ENCODE measurements at places on chromosomes 12 and 14.
A peak's percentile ranks its signal among the peaks of the same experiment; 100 is the strongest.

DNA sequence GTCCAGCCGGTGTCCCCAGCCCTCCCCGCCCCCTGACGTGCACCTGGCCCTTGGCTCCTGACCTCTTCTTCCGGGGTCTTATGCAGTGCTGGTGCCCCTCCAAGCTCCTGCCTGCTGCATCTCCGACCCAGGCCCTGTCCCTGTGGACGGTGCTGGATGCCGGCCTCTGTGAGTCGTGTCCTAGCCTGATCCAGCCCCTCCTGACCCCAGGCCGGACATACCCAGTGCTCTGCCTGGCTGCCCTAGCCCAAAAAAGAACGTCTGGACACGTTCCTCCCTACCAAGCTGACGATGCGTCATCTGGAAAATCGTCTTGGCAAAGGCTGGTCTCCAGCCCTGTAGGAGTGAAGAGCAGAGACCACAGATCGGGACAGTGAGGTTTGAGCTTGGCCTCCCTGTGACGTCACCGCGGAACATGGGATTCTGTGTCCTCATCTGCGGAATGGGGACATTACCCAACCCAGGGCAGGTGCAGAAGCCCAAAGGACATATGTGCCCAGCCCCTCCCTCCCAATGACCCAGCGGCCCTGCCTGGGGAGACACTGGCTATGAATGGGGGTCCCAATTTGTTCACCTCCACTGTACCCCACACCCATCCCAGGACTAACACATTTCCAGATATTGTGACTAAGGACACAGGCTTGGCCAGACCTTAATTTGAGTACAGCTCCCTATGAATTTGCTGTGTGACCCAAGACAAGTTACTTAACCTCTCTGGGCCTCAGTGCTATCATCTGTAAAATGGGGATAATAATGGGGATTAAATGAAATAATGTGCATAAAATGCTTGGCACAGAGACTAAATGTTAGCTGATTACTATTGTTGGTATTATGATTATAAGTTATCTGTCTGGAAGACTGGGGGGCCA lies 51.0 kb upstream of the BCL11B start:
- DNase-seq: no peak

DNA sequence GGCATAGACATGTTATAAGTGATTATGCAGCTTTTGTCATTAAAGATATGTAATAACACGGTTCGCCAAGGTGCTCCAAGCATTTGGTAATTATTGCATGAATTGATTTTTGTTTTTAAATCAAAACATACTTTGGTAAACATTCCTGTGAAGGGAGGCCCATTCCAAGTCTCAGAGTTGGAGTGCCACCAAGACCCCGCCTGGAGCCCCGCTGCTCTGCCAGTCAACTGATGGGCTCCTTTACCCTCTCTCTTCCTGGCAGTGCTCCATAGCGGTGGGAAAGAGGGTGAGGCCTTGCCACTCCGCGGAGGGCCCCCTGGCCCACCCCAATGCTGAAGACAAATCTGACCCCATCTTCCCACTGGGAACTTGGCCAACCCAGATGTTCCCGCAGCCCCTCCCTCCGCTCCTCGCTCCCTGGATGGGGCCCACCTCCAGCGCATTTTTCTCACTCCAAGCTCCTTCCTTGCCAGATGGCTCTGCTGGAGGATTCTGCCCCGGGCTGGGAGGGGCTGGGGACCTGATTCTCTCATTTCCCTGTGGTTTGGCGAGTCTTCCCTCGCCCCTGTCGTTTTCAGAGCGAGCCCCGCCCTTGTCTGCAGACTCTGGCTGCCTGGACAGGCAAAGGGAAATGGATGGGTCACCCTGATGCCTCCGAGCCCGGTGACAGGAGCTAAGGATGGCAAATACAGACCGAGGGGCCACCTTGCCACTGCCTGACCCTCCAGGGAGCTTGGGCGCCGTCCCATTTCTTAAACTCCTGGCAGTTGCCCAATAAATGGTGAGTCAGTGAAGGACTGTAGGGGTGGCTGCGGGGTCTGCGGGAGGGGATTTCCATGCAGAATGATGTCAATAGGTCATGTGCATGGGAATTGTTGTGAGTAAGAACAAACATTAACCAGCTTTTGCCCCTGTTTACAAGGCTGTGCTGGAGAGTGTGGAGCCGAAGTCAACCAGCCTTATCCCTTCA lies 9.2 kb upstream of the PAPLN start:
- DNase-seq: peak; percentile 94

DNA sequence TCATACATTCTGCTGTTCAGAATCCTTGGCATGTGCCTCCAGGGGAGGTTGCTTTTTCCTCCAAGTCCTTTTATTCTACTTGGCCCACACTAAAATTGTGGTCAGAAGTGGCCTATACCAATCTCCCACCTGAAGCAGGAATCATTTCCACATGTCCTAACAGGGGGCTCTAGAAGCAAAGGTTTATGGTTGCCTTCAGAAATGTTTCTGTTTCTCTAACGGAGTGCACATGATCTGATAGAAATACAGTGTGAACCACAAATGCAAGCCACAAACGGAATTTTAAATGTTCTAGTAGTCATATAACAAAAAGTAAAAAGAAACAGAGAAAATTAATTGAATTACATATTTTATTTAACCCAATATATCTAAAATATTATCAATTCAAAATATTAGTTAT lies 4.0 kb downstream of the PTGER2 start:
- DNase-seq: peak; percentile 33

- DNase-seq: peak; percentile 9
Observed at GRCh38 chr12:26465419-26466097, 270.2 kb downstream of the SSPN start.

GRCh38 chr14:99231161-99231849 lies 40.7 kb downstream of the BCL11B start:
- no peak for DNase-seq

DNA sequence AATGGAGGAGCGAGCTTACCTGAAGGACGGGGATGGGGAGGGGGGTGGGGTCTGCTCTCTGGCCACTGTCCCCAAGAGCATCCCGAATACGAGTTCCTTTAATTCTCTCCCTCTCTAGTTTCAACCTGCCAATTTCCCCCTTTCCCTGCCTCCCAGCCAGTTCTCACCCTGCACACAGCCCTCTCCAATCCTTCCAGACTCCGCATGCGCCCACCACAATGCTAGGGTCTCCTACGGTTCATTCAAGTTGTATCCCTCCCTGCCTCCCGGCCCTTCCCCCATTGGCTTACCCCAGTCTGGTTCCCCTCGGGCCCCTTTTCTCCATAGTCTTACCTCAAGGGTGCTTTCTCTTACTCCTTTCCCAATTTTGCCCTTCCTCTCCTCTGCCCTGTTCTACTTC lies 708 bp upstream of the IGFBP6 start:
- no peak for DNase-seq

GRCh38 chr14:33527023-33527634 lies 423.7 kb downstream of the EGLN3 start:
- DNase-seq: no peak

DNA sequence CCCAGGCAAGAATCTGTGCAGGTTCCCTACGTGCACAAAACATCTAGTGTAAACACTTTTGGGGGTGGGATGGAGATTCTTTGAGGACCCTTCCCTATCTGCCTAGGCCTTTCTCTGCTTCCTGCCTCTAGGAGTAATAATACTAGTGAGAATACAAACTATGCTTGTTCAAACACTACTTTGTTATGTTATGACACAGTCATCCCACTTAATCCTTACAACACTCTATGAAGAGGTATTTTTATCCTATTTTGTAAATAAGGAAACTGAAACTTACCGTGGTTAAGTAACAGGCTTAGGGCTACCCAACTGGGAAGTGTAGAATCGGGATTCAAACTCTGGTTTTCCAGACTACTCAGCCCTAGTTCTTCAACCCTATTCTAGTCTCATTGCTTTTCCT lies 96.5 kb downstream of the KCNA5 start:
- DNase-seq: no peak

GRCh38 chr12:128408669-128409068 lies 141.7 kb downstream of the TMEM132C start:
- no peak for DNase-seq

- DNase-seq: no peak
Observed at GRCh38 chr14:104107611-104108569, 22.4 kb downstream of the ASPG start.

- peak; percentile 17 for DNase-seq
Observed at GRCh38 chr14:60590991-60591414, 58.3 kb downstream of the SIX1 start.

- no peak for DNase-seq
Observed at GRCh38 chr14:27727251-27727770, 1039.3 kb upstream of the FOXG1 start.

GRCh38 chr12:81207664-81208063 lies 129.8 kb downstream of the ACSS3 start:
- no peak for DNase-seq

DNA sequence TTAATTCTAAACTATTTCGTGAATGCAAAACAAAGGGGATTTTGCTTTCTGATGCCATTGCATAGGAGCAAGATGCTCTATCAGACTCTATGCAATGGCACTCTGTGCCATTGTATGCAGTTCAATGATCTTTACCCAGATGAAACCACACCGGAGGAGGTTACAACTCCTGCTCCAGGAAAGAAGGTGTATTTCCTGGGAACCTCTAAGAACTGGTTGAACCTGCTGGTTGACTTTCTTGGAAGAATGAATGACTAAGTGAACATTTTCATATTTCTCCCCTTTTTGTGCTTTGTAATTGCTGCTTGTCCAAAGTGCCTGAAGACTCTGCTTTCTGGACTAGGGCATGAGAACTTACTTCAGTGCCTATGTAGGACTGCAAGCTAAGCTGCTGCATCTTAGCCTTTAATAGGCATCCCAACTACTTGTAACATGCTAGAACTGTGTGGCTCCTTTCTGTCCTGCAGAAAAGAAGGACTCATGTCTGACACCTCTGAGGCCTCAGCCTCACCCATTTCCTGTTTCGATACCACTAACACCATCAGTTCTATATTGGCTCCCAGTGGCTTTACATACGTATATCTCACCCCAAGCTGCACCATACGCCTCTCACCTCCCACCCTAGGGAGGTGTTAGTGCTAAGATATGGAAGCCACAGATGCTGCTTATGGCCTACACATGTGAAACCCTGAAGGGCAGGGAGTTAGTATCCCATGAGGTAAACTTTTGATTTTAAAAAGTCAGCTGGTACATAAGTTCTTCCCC lies 193.5 kb upstream of the CNOT2 start:
- DNase-seq: no peak

GRCh38 chr14:50237427-50237826 lies 6.0 kb upstream of the SOS2 start:
- DNase-seq: no peak

- no peak for DNase-seq
Observed at GRCh38 chr14:101064718-101065117, 161.2 kb upstream of the RTL1 start.

GRCh38 chr14:56338674-56339073 lies 220.5 kb downstream of the PELI2 start:
- DNase-seq: no peak

- peak; percentile 84 for DNase-seq
Observed at GRCh38 chr14:102694530-102695166, 82.6 kb upstream of the TRAF3 start.

DNA sequence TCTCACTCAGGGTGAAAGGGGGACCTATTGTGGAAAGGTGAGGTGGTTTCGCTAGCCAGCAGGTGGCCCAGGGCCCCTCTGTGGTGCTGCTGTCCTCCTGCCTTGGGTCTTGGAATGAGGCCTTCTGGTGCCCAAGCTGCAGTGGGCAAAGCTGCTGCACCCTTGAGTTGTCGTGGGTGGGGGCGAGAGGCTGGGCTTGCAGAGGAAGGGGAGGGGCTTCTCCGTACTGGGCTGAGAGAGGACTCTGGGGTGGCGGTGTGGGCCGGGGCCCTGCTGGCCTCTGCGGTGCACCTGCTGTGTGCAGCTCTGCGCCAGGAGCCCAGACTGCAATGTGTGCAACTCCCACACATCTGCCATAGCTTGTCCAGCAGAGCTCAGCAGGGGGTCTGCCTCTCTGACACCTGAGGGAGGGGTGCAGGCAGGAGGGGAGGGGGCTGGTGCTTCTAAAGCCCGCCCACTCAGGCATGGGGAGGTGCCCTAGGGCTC lies 145.8 kb downstream of the KIF26A start:
- no peak for DNase-seq

DNA sequence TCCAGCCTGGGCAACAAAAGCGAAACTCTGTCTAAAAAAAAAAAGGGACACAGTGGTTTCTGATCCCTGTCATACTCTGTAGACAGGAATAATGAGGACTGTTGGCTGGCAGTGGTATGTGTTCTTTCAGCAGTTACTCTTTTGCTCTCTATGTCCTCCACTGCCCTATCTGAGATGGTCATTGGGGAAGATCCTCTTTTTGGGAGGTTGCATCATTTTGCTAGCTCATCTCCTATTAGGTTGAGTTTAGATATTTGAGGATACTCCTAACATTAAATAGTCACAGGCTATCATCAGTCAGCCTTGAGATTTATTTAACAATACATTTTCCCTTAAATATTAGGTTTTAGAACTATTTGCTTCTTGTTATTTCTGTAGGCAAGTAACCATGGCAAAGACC lies 5.9 kb upstream of the CCDC91 start:
- DNase-seq: no peak

- DNase-seq: no peak
Observed at GRCh38 chr14:57346741-57347140, 43.6 kb upstream of the NAA30 start.

DNA sequence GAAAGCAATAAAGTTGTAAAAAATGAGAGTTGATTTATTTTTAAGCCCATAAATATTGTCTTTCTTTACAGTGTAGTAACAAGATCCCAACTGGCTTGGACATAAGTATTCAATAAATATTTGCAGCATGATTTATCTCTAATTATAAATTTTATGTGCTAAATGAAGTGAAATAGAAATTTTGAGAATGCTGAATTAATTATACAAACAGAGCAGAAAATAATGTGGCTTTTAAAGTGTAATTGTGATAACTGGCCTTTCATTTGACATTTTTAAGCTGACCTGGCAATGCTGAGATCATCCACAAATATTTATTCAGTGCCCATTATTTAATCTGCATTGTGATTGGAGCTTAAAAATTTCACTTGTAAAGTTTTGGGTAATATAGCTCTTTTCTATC lies 201.6 kb upstream of the NAV3 start:
- no peak for DNase-seq

GRCh38 chr14:61632401-61632800 lies 62.9 kb upstream of the HIF1A start:
- no peak for DNase-seq

DNA sequence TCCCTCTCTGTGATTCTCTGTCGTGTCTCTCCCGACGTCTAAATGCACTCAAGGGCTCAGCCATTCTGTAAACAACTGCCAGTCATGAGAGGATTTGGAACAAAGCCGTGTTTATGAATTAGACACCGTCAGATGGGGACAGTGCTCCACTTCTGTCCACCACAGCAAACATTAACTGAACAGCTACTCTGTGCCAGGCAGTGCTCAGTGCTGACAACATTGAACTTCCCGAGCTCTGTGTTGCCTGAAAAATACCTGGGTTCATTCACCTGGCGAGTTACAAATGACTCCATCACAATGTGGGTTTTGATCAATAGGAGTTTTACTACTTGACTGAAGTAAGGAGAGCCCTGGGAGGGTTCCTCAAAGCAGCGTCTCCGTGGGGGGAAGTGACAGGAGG lies 139.3 kb downstream of the GLT1D1 start:
- no peak for DNase-seq
